NCI-H774 (cell line): ENCODE measurements at places on chromosomes 6 and 20.

DNA sequence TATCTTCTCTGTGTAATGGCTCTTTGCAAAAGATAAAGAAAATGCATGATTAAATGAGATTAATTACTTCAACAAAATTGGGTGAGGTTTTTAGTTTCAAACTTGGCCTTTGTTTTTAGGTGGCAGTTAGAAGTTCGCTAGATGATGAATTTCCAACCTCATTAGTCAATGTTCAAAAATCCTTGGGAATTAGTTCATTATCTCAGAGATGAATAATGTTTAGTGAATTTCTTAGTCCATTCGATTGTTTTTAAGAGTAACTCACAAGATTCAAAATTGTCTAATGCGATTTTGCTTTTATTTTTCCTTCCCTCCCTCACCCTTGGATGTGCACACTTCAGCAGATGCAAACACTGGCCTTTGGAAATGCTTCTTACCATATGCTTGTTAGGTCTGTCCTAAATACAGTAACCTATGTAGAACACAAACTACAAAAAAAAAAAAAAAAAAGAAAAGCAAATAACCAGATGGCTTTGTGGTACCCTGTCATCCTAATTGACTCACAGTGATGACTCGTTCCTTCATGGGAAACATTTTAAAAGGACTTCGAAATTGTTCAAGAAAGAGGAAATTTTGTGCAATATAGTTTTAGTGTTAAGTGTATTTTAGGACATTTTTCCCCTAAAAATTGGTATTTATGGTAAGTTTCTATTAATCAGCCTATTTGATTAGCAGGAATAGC is 66.7 kb downstream of the FAM229B start:
- DNase-seq, result no peak

- no peak for DNase-seq
Measured at GRCh38 chr6:119346450-119346849, 3.1 kb downstream of the MAN1A1 start.

GRCh38 chr20:23456409-23456808 is 3.7 kb upstream of the CST11 start:
- DNase-seq, result no peak

DNA sequence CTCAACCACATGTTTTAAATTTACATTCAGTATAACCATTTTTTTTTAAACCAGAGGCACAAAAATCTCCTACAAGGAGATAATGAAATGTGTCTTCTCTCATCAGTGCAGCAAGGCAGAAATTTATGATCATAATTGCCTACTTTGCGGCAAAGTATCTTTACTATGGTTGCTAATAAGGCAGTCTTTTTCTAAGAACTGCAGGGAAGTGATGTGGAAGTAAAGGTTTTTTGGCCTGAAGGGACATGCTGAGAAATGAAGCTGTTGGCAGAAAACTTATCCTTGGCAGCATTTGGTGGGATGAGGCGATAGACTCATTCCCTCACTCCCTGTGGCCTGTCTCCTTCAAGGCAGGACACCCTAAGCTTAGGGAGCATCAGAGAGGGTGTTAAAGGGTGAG is 48.7 kb downstream of the SCGN start:
- DNase-seq, result no peak

DNA sequence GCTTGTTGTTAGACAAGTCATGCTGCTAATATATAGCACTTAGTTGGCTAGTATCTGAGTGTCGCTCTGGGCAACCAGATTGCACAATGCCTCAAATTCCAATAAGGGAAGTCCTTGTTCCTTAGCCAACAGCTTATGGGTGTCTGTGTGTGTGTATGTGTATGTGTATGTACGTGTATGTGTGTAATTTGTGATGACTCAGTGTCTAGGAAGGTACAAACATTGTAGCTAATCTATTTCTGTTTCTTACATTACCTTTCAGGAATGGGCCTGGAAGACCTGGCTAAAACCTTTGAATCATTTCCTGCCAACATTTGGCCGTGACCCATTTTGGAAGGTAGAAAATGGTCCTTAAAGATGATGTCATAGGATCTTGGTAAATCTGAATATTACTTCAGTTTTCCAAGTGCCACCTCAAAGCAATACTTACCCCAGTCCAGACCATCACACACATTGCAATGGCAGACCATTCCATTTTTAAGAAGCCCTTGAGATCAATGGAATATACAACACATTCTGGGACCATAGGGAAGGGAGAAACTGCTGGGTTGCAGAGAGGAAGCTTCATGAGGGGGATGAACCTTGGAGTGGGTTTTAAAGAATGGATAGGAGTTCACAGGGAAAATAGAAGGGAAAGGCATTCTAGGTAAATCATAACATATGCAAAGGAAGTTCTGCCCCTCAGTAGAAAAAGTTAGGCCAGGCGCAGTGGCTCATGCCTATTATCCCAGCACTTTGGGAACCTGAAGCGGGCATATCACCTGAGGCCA is 25.1 kb downstream of the NEDD9 start:
- DNase-seq, result no peak

DNA sequence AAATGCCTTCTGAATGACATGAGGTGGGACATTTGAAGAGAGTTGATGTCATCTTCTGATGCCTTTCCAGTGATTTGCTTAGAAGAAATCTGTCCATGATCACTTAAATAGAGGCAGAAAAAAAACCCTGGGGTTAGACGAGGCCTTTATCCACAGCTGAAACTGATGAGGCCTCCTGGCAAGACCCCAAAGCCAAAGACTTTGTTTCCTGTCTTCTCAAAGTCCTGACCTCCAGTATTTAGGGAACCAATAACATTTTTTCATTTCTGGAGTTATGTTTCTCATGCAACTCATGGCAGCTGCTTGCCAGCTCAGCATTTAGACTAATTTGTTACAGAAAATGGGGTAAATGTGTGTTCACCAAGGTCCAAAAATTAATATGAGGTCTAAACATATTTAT is 248.0 kb upstream of the PRDM1 start:
- no peak for DNase-seq

- no peak for DNase-seq
Measured at GRCh38 chr6:143731789-143732188, 54.0 kb downstream of the PHACTR2 start.

GRCh38 chr6:99270826-99271225 is 78.6 kb downstream of the FAXC start:
- no peak for DNase-seq

DNA sequence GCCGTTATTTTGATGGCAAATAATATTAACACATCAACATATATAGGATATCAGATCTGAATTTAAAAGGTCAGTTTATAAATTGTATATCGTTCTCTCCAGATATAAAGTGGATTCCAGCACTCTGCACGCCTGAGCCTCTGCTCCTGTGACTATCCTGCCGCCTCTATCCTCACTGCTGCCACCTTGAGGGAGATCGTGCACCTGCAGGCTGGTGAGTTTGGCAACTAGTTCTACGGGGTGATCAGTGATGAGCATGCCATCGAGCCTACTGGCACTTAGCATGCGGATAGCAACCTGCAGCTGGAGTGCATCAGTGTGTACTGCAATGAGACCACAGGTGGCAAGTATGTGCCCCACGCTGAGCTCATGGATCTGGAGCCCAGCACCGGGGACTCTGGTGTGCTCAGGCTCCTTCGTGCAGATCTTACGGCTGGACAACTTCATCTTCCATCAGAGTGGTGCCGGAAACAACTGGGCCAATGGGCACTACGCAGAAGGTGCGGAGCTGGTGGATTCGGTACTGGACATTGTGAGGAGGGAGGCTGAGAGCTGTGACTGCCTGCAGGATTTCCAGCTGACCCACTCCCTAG is 84.9 kb downstream of the FBXO5 start:
- DNase-seq, result peak; percentile 20

DNA sequence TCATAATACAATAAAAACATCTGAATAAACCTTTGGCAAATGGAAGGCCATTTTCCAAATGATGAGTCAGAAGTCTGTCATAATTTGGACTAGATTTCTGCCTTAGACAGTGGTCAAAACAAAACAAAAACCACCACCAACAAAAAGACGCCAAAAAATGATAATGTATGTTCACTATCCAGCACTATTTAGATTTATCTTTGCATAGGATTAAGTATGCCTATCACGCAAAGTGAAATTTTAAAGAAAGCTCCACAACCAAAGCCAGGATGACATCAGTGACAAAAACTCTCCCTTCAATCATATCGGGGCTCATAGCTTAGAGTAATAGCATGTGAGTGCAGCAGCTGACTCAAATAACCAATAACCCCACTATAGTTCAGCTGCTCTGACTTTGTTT is 201.9 kb downstream of the MOXD1 start:
- DNase-seq, result no peak

DNA sequence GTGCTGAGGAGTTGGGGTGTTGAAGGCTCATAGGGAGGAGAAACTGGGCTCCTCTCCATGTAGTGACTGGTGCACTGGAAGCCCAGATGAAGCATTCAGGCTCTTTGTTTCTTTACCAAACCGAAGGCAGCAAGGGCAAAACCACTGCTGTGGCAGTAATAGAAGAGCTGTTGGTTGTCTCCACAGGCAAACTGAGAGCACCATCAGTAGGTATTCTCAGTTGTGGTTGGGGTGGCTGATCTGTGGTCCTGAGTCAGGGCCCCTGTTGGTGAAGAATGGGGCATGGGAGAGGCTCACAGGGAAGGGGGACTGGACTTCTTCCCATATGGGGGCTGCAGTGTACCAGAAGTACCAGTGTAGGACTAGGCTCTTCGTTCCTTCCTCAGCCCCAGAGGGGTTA is 460.2 kb upstream of the IMPG1 start:
- DNase-seq, result no peak

GRCh38 chr6:32371229-32371628 is 474 bp downstream of the TSBP1 start:
- DNase-seq, result no peak

DNA sequence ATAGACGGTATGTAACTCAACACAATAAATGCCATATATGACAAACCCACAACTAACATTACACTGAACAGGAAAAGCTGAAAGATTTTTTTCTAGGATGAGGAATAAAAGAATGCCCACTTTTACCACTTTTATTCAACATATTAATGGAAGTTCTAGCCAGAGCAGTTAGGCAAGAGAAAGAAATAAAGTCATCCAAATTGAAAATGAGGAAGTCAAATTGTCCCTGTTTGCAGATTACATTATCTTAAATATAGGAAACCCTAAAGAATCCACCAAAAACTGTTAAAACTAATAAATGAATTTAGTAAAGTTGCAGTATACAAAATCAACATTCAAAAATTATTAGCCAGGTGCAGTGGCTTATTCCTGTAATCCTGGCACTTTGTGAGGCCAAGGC is 24.6 kb upstream of the ADGB start:
- no peak for DNase-seq
